ENCODE measurements at places on chromosomes 1 and 21. TPM values are rescaled to one million over a fixed set of nuclear protein-coding genes. Genes with fewer than 3 reads are reported as not detected.

EPHA8 gene
- not detected for total RNA-seq

KIAA1614 gene
- total RNA-seq, result 0.33 TPM

CFAP107 gene
- not detected for total RNA-seq

DNA sequence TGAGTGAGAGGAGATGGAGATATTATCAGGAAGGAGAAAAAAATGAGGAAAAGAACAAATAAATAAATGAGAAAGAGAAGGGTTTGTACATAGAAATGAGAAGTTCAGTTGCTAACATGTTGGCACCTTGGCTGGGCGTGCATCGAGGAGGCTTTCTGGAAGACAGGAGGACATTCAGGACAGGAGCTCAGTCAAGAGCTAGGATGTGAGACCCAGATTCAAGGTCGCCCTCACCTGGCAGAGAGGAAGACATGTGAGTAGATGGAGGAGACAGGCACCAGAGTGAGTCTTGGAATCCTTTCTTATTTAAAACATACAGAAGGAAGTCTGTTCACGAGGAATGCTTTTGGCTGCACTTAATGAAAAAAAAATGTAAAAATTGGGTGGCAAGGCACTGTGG lies 640.9 kb downstream of the NPHP4 start:
- no peak for DNase-seq

- no peak for DNase-seq
These were observed 33.9 kb downstream of the WDR4 start for GRCh38 chr21:42845296-42845965.

All from naive thymus-derived CD8-positive, alpha-beta T cell (primary cell).